IMR-90 (cell line): ENCODE measurements at places on chromosomes 6 and 20. TPM values are rescaled to one million over a fixed set of nuclear protein-coding genes. Genes with fewer than 3 reads are reported as not detected.

DNA sequence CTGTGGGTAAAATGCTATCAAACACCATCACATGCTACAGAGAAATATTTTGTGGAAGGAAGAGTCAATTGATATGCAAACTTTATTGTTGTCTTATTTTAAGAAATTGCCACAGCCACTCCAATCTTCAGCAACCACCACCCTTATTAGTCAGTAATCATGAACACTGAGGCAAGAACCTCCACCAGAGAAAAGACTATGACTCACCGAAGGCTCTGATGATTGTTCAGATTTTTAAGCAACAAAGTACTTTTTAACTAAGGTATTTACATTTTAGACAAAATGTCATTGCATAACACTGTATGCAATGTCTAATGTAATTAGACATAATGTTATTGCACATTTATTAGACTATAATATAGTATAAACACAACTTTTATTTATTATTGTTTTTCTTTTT is 26.2 kb upstream of the MMP24 start:
- DNase-seq: peak; percentile 87

DNA sequence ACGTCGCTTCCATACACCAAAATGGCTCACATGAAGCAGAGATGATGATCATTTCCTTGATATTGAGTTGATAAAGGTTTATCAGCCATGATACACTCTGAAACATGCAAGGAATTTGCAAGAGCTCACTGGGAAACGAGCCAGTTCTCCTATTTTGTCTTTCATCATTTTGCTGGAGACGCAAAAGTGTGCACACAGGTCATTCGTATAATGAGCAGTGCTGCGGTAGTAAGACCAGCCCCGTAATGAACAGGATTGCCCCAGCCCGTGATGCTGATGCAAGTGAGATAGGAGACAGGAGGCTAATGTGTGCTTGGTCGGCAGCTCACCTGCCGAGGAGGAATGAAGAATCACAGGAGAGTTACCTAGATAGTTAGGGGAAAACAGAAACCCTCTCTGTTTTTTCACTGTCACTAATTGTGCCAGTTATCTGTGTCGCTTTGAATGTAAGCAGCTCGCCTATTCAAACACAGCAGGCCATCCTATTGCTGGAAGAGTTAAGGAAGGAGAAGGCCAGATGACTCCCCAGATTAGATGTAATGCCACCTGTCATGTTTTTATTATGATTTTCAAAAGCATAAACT is 391.8 kb downstream of the SAMD5 start:
- DNase-seq: peak; percentile 18

DNA sequence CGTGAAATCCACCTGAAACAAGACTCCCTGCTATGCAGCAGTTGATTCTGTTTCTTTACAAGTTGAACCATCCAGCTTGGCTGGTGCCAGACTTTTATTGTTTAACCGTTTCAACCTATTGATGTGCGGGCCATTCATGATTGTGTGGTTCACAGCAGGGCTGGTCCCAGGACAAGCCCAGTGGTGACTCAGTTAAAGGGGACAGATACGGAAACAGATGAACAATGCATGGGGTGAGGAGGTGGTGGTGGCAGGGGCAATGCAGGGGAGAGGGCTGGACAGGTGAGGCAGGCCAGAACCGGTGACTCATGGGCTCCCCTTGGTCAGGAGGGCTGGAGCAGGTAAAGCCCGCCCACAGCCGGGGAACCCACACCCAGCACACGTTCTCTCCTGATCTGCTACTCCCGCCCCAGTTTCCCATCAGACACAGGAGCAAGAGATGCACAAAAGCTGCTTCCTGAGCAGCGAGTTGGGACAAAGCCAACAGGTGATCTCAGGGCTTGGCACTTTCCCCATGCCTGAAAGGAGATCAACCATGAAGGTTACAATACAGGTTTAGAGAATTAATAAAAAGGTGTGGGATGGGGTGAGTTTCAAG is 232.2 kb downstream of the LY86 start:
- no peak for DNase-seq

DNA sequence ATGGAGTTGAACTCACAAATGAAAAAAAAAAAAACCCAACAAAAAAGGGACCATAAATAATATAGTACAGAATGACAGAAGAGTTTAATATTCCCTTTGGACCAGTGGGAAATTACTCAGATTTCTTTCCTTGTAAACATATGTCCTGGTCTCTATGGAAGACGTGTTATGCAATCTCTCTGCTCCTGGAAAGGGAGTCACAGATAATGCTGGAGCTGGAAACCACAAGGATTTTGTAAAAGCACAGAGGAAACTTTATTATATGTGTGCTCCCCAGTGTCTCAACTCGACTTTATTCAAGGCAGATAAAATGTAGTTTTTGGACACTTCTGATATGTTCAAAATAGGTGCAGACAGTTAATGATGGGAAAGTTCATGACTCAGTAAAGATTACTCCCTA is 88.1 kb upstream of the ZFP64 start:
- DNase-seq: no peak

- DNase-seq: peak; percentile 13
Observed at GRCh38 chr6:150006961-150007464, 18.3 kb downstream of the RAET1L start.

GRCh38 chr6:142184307-142184706 is 37.2 kb downstream of the VTA1 start:
- no peak for DNase-seq

DNA sequence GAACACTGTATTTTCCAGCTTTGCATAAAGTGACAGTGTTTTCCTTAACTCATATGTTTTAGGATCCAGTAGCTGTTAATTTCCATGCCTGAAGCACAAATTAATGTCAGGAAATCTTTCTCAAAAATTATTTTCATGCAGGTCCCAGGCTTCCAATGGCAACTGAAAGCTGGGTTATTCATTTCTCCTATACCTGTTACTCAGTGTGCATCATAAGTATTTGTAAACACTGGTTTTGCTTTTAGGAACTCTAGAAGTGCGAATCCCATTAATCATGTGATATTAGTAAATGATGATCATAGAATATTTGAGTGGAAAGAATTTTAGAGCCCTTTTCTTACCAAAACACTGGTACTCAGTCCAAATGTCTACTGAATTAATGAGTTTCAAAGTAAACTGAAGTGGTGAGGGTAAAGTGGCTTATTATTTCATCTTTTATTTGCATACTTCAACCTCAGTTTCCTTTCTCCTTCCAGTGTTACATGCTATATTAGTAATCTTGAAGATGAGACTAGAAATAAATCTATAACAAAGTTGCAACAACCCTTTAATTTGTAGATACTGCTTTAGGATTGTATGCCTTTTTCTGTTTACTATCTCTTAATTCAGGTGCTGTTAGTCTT is 124.0 kb downstream of the ZFAND3 start:
- DNase-seq: no peak

DNA sequence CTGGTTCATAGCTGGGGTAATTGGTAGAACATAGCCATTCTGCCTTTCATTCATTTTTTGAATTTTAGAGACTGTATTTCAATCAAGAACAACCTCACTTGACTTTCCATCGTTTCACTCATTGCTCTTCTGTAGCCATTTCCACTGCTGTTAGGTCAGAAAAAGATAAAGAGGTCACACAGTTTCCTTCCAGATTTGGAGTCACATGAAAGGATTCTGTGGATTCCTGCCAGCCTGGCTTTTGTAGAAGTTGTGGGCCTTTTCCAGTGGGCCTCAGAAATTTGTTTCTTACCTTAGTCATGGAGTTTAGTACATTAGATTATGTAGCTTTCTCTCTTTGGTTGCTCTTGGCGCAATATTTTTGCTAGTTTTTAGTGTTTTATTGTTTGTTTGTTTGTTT is 157.8 kb downstream of the SASH1 start:
- no peak for DNase-seq

DNA sequence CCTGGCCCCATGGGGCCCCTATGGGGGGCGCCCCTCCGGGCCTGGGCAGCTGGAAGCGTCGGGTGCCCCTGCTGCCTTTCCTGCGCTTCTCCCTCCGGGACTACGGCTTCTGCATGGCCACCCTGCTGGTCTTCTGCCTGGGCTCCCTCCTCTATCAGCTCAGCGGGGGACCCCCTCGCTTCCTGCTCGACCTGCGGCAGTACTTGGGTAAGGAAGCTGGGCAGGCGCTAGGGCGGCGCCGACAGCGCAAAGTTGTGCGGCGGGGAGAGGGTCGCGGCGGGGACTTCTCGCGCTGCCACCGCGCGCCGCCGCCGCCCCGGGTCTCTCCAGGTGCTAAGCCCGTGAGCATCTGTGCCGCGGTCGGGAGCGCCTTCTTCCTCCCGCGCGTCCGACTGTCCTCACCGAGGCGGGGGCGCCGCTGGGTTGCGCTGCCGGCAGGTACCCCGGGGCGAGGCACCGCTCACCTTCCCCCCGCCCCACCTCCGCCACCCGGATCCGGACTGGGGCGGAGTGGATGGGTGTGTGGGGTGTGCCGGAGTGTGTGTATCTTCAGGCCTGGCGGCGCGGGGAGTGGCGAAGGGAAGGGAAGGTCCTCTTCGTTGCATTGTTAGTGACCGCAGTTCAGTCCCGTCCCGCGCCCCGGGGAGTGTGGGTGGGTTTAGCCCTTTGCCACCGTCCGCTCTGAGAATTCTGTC is 788 bp downstream of the UST start:
- DNase-seq: peak; percentile 21

- no peak for DNase-seq
Observed at GRCh38 chr6:157798851-157799250, 24.2 kb upstream of the SNX9 start.

DNA sequence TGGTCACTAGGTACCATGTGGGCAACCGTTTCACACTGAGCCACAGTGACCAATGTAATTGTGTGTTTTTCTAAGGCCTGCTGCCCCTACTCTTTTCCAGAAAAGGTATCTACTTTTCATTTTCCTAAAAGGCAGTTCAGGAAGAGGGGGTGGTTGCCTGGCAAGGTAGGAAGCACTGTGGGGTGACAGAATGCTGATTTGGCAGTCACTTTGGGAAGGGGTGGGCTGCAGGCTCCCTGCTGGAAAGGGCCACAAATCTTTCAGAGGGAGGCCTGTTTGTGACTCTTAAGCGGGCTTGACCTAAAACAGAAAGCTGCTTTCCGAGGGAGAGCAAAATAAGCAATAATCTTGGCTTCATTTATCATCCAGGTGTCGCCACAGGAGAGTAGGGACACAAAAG is 5.2 kb upstream of the NNAT start:
- DNase-seq: no peak

DNA sequence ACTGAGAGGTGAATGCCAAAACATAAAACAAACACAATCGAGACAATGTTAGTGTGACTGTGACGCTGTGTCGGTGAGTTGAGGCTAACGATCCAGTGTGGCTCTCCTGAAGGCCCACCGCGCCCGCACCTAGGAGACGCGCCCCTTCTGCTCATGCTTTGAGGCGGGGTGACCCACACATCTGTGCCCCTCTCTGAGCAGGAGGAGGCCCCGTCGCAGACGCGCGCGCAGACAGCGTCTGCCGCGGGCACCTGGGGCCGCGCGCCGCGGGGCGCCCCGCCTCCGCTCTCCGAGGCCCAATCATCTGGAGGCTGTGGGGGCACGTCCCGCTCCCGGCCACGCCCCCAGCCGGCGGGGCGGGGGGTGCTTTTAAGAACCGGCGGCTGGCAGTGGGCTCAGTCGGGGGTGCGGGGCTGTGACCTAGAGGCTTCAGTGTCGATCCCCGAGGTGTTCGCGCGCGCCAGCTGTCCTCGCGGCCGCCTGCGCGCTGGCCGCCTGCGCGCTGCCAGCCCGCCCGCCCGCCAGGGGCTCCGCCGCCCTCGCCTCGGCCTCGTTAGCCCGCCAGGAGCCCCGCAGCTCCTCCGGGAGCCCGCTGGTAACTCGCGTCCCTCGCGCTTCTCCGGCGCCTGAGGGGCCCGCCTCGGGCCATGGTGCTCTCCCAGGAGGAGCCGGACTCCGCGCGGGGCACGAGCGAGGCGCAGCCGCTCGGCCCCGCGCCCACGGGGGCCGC is at the start of gene SLC16A10:
Gene SLC16A10, plus strand, starts transcription at position 398 of the 730 bp plus-strand sequence. Its CDS starts 250 bp downstream, at position 648.
- DNase-seq: no peak

DNA sequence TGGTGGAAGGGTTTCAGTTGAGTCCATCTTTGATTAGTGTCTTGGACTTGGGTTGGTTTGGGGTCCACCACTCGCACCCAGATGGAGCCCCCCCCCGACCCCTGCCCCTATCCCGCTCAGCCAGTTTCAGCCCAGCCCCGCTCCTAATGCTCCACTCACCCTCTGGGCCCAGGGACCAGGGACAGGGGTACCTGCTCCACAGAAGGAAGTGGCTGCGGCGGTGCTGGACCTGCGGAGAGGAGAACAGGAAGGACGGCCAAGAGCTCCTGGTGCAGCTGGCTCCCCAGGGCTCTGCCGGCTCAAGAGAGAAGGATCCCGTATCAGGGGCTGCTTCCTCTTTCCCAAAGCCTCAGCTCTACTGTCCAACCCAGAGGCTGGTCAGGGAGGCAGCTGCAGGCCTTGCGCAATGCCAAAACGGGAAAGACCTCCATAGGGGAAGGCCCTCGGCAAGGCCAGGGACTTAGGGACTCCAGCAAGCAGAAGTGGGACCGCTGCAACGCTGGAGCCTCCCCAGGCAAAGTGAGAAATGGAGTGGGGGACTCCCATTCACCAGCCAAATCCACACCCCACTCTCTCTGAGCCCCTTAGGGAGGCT is at the start of gene SIGLEC1:
Gene SIGLEC1, minus strand, starts transcription at position 322 of the 595 bp plus-strand sequence. CDS start 5,472 bp downstream, outside the sequence.
- no peak for DNase-seq

GRCh38 chr6:132589454-132589853 is at the start of gene TAAR5:
Gene TAAR5, minus strand, starts transcription at chr6:132589741. Its CDS starts 55 bp downstream, at chr6:132589686.
- DNase-seq: no peak

DNA sequence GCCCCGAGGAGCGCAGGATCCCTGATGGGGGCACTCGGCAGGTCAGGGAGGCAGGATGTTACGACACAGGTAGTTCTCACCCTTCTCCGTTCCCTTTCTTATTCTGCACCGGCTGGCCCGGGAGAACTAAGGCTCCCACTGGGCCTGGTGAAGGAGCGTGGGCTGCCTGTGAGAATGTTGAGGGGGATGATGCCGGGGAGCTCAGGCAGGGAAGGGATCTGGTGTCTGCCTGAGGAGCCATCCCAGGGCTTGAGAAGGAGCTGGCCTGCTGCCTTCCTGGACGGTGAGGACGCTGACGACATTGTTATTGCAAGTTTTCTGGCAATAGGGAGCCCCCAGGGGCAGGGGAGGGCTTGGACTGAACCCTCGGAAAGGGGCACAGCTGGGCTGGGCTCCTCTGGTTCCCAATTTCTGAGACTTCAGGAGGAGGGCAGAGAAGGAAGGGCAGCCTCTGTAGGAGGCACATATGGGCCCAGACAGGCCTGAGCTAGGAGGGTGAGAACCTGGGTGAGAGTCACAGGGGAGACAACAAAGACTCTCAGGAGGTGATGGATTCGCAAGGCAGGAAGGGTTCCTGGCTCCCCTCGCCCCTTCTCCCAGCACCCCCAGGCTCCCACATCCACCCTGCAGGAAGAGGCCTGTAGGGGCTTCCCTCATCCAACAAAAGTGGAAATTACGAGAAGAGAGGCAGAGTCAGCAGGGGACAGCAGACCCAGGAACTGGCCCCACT is 32.8 kb downstream of the CYP21A2 start:
- DNase-seq: no peak

Gene RNF39
- polyA plus RNA-seq: not detected in 2 replicates

Gene BTN1A1
- polyA plus RNA-seq: not detected in 2 replicates

Gene PNLDC1
- not detected in 2 replicates for polyA plus RNA-seq
